ENCODE measurements at places on chromosomes 11 and 22.

DNA sequence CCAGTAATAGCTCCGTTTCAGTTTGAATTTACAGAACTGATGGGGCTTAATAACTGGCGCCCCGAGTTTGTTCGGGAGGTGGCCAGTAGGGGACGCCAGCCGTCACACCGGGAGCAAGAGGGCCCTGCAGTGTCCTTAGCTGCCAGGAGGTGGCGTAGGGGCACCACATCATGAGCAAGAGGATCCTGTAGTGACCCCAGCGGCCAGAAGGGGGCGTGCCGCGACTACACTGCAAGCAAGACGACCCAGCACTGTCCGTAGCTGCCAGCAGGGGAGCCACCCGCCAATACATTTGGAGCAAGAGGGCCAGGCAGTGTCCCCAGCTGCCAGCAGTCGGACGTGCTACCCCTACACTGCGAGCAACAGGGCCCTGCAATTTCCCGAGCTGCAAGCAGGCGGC, 663.7 kb upstream of the B3GAT1 start:
- peak; percentile 57 for DNase-seq

DNA sequence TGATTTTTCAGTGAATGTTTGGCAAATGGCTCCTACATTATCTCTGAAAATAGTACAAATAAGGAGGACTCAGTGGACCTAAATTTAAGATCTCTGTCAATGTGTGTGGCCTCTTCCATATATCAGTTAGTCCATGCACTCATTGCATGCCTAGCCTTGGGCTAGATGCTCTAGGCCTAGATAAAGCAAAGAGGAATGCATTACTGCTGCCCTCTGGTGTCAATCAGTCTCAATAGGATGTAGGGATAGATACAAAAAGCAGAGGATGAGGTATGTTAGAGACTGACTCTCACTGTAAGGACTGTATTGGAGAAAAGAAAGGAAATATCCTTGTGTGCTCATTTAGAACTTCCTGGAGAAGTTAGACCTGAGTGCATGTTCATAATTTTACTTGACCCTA, 42.0 kb downstream of the MS4A2 start:
- peak; percentile 24 for DNase-seq

GRCh38 chr22:50209893-50210292, 9.1 kb downstream of the SELENOO start:
- peak; percentile 75 for DNase-seq

- DNase-seq: no peak
Measured at GRCh38 chr22:30568137-30568805, 6.2 kb downstream of the GAL3ST1 start.

GRCh38 chr11:19903620-19904069, 191.0 kb downstream of the NAV2 start:
- peak; percentile 84 for DNase-seq

GRCh38 chr22:23796461-23796860, 9.7 kb downstream of the SMARCB1 start:
- DNase-seq: no peak

GRCh38 chr11:34501949-34502348, 11.6 kb downstream of the ELF5 start:
- peak; percentile 56 for DNase-seq

GRCh38 chr11:105507496-105508254, 102.2 kb upstream of the GRIA4 start:
- DNase-seq: no peak

GRCh38 chr11:83181815-83182214, 11.7 kb upstream of the ANKRD42 start:
- DNase-seq: no peak

GRCh38 chr22:43919106-43919973, 4.3 kb upstream of the PNPLA3 start:
- peak; percentile 79 for DNase-seq

- DNase-seq: peak; percentile 87
Measured at GRCh38 chr22:19174106-19175025, 4.2 kb downstream of the SLC25A1 start.
